NB4 (cell line): ENCODE measurements at places on chromosomes 7 and 10.

- DNase-seq = peak; percentile 23
These were observed 190.1 kb downstream of the MLLT10 start for GRCh38 chr10:21724020-21724589.

- DNase-seq = no peak
These were observed 101.7 kb downstream of the LMBR1 start for GRCh38 chr7:156791241-156791640.

GRCh38 chr10:78851647-78852046, 217.1 kb upstream of the ZMIZ1 start:
- DNase-seq = no peak

GRCh38 chr10:59708816-59709394, 745 bp downstream of the SLC16A9 start:
- no peak for DNase-seq

- no peak for DNase-seq
These were observed 27.7 kb upstream of the PHYHIPL start for GRCh38 chr10:59148701-59149100.

GRCh38 chr10:131102147-131102546, 209.4 kb downstream of the TCERG1L start:
- DNase-seq = no peak

- no peak for DNase-seq
These were observed 23.2 kb upstream of the SDK1 start for GRCh38 chr7:3277604-3278572.

- peak; percentile 66 for DNase-seq
These were observed 2.7 kb upstream of the PDCD4 start for GRCh38 chr10:110868981-110869380.

DNA sequence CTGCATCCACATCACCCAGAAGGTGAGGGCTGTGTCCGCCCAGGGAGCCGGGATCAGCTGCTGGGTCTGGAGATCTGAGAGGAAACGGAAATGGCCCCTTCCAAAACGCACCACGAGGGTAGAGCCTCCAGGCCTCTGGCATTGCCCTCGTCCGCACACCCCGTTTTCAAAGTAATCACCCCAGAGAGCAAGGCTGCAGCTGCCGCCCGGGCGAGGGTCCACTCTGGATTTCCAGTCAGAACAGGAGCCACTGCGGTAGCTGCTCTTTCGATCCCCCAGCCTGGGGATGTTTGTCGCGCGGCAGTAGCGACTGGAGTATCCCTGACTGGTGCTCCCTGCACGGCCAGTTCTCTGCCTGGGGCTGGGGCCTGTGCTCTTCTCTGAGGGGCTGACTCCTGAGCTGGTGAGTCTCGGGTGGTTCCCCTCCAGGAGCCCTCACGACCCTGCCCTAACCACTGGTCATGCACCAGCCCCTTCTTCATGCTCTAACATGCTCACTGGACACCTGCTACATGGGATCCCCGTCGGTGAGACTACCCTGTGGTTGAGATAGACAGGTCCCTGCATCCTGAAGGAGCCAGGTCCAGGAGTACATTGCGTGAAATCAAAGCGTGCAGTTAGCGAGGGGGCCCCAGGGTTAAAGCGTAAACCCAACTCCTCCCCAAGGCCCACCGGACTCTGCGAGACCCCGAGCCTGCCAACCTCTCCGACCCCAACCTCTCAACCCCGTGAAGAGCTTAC, 99.2 kb downstream of the FOXL3 start:
- DNase-seq = no peak

- peak; percentile 60 for DNase-seq
These were observed 43.5 kb downstream of the TLL2 start for GRCh38 chr10:96470116-96470743.

- DNase-seq = peak; percentile 99
These were observed 178.6 kb upstream of the INHBA start for GRCh38 chr7:41881331-41882130.

GRCh38 chr7:150685219-150686029, at the start of gene GIMAP2:
Gene GIMAP2, plus strand, starts transcription at chr7:150685706. Its CDS starts 1,354 bp downstream, at chr7:150687060.
- peak; percentile 80 for DNase-seq

GRCh38 chr7:133983685-133984419, 143.3 kb upstream of the LRGUK start:
- DNase-seq = no peak

DNA sequence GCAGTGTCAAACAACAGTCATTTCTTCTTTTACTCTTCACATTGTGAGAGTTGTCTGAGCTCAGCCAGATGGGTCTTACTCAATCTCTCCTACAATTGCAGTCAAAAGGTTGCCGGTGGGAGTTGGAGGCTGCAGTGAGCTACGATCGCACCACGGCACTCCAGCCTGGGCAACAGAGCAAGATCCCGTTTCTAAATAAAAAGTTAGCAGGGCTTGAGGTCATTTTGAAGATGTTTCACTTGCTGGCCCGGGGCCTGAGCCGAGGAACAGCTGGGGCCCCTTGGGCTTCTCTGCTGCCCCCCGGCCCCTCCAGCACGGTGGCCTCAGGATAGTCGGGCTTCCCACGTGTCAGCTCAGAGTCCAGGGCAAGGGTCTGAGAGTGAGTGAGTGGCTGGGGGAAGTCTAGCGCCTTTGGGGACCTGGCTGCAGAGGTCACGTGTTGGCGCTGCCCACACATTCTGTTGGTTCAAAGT, 40.4 kb downstream of the GTF2IRD1 start:
- DNase-seq = no peak

DNA sequence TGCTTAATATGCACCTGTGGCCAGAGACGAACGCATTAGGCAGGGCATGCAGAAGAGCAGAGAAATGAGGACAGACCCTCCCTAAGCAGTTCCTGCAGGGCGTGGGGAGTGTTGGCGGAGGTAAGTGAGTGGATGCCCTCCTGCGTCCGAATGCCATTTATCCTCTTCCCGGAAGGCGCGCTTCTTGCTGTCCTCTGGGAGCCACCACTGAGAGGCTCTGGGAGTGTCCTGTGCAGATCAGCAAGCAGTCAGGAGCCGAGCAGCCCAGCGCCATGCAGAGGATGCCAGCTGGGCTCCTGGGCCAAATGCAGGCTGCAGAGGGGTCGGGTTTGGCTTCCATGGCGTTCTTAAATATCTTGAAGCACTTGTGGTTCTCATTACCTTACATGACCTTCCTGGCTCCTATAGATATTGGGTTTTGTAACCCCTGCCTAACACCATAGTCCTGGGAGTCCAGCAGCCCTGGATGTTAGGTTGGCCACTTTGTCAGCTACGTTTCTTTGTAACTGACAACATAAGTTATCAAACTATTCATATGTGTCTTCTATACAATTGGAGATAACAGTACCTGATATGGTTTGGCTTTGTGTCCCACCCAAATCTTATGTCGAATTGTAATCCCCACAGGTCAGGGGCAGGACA, 30.0 kb upstream of the SLIT1 start:
- DNase-seq = no peak

DNA sequence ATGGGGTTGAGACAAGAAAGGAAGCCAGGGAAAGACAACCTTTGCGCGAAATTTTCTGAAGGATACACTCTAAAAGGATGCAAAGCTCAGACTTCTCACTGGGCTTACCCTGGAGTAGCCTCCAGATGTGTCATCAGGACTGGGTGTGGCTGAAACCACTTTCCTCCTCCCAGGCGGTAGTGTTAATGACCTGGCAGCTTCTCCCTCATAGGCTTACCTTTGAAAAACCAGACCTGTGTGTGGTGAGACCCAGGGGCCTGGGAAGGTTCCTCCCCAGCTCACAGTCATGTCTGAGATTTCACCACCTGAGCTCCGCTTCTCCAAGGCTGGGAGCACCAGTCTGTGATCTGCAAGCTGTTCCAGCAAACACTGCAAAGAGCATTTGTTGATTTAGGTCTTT, 93.7 kb downstream of the EPC1 start:
- no peak for DNase-seq

DNA sequence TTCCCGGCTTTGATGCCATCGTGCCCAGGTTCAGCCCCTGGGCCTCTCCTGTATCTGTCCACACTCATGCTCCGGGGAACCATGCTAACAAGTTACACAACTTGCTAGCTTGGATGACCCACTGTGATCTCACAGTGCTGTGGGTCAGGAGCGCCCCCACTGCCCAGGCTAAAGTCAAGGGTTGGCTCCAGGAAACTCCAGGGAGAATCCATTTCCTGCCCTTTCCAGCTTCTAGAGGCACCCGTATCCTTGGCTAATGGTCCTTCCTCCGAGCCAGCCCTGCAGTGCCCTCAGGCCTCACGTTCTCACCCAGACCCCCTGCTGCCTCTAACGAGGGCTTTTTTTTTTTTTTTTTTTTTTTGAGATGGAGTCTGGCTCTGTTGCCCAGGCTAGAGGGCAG, 19.5 kb downstream of the AMZ1 start:
- no peak for DNase-seq

- no peak for DNase-seq
These were observed 212.1 kb upstream of the KLF14 start for GRCh38 chr7:130946114-130946513.

- no peak for DNase-seq
These were observed 2.2 kb upstream of the MBLAC1 start for GRCh38 chr7:100124301-100125230.

DNA sequence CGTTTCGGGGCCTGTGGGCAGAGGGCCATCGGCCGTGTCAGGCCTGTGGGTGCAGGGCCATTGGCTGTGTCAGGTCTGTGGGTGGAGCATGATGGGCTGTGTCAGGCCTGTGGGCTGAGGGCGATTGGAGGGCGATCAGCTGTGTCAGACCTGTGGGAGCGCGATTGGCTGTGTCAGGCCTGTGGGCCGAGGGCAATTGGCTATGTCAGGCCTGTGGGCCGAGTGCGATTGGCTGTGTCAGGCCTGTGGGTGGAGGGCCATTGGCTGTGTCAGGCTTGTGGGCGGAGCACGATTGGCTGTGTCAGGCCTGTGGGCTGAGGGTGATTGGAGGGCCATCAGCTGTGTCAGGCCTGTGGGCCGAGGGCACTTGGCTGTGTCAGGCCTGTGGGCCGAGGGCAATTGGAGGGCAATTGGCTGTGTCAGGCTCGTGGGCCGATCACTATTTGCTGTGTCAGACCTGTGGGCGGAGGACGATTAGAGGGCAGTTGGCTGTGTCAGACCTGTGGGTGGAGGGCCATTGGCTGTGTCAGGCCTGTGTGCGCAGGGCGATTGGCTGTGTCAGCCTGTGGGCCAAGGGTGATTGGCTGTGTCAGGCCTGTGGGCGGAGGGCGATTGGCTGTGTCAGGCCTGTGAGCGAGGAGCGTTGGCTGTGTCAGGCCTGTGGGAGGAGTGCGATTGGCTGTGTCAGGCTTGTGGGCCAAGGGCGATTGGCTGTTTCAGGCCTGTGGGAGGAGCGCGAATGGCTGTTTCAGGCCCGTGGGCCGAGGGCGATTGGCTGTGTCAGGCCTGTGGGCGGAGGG, 54.1 kb downstream of the DYNC2I1 start:
- peak; percentile 16 for DNase-seq

DNA sequence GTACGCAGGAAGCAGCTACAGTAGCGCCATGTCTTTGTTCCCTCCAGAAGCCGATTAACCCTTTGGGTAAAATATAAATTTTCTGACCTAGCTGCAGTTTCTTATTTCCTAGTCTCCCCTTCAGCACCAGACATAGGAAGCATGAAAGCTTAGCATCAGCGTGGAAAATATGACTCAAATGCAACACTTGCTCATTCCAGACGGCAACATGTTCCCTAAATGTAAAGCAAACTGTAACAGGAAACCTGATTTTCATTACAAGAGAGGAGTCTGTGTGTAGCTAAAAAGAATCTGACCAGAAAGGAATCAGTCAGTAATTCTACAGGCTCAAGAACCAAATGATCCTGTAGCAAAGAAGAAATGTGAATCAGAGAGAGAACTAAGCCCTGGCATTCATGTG, 219.2 kb downstream of the C7orf25 start:
- DNase-seq = no peak

DNA sequence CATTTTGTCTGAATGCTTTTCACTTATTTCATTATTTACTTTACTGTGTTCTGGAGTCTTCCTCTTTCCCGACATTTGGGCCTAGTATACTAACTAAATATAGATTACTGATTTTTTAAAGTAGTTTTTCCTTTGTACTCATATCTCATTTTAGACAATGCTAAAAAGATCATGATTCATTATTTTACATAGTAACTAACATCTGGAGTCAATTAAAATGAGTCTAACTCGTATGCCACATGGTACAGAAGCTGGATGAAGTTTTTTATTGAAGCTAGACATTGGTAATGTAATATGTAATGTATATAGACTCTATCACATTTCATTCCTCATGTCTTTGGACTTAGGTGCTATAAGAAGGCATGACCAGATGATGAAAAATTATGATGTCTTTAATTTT, 156.3 kb upstream of the HGF start:
- DNase-seq = no peak

DNA sequence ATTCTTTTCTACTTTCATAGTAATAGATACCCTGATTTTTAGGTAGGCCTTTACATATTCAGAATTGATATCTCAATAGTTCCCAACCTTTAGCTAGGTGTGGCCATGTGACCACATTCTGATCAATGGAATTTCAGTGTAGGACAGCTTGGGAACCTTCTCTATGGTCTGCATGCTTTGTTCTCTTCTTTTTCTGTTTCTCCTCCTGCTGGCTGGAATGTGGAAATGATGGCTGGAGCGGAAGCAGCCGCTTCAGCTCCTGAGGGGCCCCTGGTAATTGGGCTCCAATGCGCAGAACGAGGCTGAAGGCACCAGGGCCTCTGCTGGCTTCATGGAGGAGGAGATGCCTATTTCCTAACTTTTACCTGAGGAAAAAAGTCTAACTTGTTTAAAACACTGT, 152.6 kb downstream of the ZMYND11 start:
- no peak for DNase-seq

- DNase-seq = no peak
These were observed 312.4 kb upstream of the CDC14C start for GRCh38 chr7:48611993-48612392.

- DNase-seq = no peak
These were observed 44.9 kb upstream of the CHST15 start for GRCh38 chr10:124138195-124138882.

GRCh38 chr10:90968328-90969081, 47.6 kb upstream of the ANKRD1 start:
- no peak for DNase-seq

DNA sequence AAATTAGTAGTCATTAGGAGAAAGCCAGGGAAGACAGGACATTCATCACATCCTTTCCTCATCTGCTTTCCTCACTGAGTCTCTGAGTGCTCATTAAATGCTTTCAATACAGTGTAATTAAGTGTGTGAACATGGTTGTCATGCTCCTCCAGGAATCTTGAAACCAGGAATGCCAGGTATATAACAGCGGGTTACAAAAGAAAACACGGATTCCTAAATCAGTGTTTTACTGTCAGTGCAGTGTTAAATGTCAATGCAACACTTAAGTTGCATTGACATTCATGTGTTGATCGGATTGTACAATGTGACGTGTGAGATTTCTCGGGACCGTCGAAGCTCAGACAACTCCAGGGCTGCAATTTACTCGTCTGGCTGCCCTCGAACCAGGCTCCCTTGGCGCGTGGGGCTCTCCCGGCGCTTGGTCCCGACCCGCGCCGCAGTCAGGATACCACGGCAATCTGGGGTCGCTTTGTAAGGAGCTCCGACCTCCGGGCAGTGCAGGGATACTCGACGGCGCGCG, 455 bp upstream of the SPAG6 start:
- DNase-seq = no peak

- DNase-seq = no peak
These were observed 56.9 kb downstream of the DNMBP start for GRCh38 chr10:99952799-99953198.
